Aorta (tissue), 5 donors: ENCODE measurements at places on chromosomes 11 and 22.
A peak's percentile ranks its signal among the peaks of the same experiment; 100 is the strongest.

- DNase-seq = no peak
Measured at GRCh38 chr11:34154059-34154875, 48.8 kb downstream of the NAT10 start.

- peak; percentile 87 for DNase-seq
Measured at GRCh38 chr11:57792060-57792541, 30.5 kb downstream of the CTNND1 start.

GRCh38 chr11:66967670-66968425 is 7.3 kb upstream of the C11orf86 start:
- DNase-seq = no peak

- no peak for DNase-seq
Measured at GRCh38 chr11:21040630-21041029, 371.2 kb downstream of the NELL1 start.

- no peak for DNase-seq
Measured at GRCh38 chr11:128334311-128335044, 252.9 kb downstream of the ETS1 start.
